Spinal cord (tissue), 10 donors: ENCODE measurements at places on chromosomes 5 and 9. TPM values are rescaled to one million over a fixed set of nuclear protein-coding genes. Genes with fewer than 3 reads are reported as not detected.

Gene ZDHHC11B
- polyA plus RNA-seq, result 37.2 TPM

Gene C5orf52
- polyA plus RNA-seq, result not detected

Gene GPR150
- polyA plus RNA-seq, result 0.42 TPM

Gene FOXD4
- 1.9 TPM for polyA plus RNA-seq

Gene NUP188
- polyA plus RNA-seq, result 43.6 TPM

Gene PAIP2
- polyA plus RNA-seq, result 173 TPM

Gene GLRA1
- polyA plus RNA-seq, result 11.0 TPM

Gene SPINK6
- polyA plus RNA-seq, result not detected

Gene NDOR1
- 18.5 TPM for polyA plus RNA-seq

Gene RNF183
- not detected for polyA plus RNA-seq

Gene GPR21
- polyA plus RNA-seq, result 1.2 TPM

Gene HARS2
- polyA plus RNA-seq, result 36.9 TPM
